ENCODE measurements at places on chromosomes 12 and 14.

- no peak for DNase-seq
Observed at GRCh38 chr14:50541159-50541567, 8.8 kb upstream of the MAP4K5 start.

- no peak for DNase-seq
Observed at GRCh38 chr12:109446-109845, 42.9 kb downstream of the IQSEC3 start.

DNA sequence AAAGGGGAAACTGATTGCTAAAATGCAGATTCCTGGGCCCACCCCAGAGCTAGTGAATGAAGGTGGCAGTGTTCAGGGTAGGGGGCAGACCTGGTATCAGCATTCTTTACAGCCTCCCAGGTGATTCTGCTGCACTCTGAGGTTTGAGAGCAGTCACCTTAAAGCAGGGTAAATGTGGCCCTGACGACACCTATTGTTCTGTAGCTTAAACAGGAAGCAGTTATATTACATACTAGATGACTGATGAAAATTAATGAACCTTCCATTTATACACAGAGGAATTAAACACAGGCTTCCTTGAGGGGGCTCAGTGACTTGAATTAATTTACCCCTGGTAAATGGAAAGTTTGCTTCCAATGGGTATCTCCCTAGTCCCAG, 25.3 kb downstream of the NUAK1 start:
- no peak for DNase-seq

DNA sequence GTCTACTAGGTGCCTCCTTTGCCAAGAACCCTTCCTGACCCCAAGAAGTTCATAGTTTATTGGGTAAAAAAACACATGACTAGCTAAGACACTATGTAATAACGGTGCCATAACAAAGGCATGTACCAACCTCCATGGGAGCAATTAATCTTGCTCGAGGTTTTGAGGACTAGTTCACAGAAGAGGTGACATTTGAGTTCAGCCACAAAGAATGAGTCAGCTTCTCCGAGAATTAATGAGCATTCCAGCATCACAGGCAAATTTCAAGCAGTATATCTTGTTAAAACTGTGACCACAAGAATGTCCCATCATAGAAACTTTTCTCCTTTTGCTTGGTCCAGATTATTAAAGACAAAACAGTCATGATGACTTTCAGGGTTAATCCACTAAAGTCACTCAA, 113.0 kb upstream of the RAP1B start:
- no peak for DNase-seq

Data from activated T-helper 1 cell treated with anti-CD3 and anti-CD28 coated beads, Interleukin-2, amount 50 U/mL, for 16 hours (primary cell).